DMS53 (cell line): ENCODE measurements at places on chromosomes 2 and 18.

DNA sequence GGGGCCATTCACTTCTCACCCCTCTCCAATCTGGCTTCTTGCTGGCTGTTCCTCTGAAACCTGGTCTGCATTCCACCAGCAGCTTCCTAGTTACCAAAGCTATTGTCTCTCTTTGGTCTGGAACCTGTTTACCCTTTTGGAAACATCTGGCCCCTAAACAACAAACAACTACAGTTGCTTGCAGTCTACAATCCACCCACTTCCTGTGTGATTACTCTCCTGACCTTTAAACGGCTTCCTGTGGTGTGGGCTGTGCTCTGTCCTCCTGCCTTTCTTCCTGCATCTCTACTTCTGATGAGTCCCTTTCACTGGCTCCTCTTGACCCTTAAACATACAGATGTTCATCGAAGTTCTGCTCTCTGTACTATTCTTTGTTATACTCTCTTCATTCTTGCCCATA is 303.8 kb downstream of the TDRD15 start:
- DNase-seq, result peak; percentile 24

DNA sequence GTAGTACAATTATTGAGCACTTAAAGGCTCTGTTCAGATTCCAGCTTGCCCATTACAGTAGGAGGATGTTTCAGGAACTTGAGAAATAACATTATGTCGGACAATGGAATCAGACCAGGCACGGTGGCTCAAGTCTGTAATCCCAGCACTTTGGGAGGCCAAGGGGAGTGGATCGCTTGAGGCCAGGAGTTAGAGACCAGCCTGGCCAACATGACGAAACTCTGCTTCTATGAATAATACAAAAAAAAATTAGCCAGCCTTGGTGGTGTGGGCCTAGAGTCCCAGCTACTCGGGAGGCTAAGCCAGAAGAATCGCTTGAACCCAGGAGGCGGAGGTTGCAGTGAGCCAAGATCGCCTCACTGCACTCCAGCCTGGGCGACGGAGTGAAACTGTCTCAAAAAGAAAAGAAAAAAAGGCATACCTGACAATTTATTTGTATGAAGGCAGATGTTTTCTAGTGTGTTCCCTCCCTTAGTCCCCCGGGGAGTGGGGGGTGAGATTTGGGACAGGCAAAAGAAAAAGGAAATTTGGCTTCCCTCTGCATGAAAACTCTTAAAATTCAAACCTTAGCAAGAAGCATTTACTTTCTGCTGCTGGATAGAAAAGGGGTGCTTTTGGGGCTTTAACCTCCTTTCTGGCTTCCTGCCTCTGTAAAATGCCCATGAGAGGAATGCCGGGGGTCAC is 13.7 kb upstream of the ZNF532 start:
- DNase-seq, result no peak

DNA sequence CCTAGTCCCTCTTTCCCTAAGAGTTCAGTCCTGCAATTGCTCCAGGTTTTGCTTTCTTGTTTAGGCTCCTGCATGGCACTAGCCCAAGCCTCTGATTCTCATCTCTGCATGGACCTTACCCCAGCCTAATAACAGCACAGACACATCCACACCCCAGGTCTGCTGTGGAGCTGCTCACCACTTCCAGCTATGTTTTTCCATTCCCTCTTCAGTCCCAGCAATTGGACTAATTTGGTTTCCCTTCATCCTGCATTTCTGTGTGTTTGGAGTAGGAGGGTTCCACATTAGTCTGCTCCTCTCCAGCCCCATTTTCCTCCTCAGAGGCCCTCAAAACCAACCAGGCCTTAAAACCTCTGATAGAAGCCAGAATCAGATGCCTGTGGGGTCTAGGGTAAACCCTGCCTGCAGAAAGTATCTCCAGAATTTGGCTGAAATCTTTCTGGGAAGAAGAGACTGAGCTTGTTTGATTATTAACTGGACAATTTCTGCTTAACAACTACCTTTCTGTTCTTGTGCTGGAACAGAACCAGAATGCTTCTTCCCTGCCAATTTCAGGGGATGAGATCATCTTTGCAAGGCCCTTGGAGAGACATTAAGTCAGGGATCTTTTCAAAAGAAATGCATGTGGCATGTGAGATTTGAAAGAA is 95.9 kb downstream of the GFPT1 start:
- DNase-seq, result no peak

DNA sequence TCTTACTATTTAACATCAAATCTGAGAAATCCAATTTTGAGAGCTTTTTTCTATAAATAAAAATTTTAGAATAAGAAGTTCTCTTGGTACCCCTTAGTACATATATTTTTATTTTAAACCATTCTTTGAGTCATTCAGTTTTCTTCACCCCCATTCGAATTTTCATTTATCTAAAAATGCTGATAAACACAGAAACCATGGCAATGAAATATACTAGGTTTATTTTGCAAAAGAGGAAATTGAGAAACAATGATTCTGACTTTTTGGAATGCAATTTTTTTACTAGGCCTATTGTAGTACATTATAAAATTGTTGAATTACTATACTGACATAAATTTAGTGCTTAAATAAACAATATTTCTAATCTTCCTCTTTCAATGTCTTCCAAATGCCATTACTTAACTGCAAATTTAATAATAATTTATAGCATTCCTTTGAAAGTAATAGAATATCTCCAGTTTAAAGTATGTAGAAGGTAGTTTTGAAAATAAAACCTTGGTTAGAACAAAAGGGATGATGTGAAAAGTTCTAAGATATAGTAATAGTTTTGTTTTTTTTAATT is 46.3 kb downstream of the TANK start:
- no peak for DNase-seq

- no peak for DNase-seq
Measured at GRCh38 chr2:50346629-50347357, 685.1 kb downstream of the NRXN1 start.

DNA sequence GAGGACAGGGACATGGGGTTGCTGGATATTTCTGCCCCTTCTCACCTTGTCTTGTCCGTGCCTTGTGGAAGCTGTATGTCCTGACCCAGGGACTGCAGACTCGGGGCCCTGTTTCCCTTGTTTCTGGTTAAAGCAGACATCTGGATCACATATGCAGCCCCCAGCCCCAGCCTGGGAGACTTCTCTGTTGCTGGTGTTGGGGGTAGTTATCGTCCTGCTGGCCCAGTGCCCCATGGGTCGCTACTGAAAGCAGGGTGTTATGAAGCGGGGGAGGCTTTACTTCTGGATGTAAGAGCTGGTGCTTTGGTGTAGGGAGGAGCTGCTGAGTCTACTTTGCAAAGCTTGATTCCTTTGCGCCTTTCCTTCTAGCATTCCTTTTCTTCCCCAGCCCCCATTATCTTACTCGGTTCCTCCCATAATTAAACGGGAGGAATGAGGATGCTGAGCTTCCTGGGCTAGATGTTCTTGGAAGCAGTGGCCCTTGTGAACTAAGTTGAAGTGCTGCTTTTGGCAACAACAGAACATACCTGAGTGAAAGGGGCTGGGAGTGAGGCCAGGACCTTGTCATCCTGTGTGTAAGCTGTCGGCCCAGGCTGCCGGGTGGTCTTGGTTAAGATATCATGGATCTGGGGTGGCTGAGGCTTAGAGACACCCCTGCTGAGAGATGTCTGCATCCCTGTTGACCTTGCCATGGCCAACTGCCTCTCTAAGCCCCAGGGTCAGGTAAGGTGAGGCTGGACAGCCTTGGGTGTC is 3.4 kb downstream of the TET3 start:
- DNase-seq, result no peak

DNA sequence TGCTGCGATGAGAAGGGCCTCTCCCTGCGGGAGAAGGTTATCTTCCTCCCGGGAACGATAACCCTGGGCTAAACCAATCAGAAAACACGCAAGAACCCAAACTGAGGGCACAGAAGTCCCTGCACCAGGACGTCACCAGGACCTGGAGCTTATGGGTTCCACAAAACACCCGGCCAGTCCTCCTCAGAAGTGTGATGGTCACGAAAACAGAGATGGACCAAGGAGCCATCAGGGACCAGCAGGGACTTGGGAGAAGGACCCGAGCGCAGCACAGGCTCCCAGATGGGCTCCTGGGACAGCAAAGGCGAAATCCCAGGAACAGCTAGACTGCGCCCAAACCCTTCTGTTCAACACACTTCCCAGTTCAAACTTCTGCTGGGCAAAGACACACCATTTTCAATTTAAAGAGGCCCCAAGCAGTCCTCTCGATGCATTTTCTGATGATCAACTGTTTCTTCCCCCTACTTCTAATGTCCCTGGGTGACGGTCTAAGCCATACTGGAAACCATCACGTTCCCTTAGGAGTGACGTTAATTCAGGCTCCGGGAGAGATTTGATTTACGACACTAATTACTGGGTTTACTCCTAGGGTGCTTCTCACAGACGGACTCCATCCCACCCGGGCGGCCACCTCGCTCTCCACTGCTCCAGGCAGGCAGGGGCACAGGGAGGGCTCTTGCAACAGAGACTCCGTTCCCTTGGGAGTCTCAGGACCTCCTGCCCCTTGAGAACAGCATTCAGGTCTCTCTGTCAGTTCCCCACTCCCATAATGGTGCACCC is 29.2 kb downstream of the ZNF516 start:
- DNase-seq, result no peak

GRCh38 chr18:25136416-25137196 is 215.4 kb downstream of the ZNF521 start:
- DNase-seq, result no peak

GRCh38 chr18:48948112-48949049 is 2.4 kb downstream of the SMAD7 start:
- DNase-seq, result peak; percentile 84

DNA sequence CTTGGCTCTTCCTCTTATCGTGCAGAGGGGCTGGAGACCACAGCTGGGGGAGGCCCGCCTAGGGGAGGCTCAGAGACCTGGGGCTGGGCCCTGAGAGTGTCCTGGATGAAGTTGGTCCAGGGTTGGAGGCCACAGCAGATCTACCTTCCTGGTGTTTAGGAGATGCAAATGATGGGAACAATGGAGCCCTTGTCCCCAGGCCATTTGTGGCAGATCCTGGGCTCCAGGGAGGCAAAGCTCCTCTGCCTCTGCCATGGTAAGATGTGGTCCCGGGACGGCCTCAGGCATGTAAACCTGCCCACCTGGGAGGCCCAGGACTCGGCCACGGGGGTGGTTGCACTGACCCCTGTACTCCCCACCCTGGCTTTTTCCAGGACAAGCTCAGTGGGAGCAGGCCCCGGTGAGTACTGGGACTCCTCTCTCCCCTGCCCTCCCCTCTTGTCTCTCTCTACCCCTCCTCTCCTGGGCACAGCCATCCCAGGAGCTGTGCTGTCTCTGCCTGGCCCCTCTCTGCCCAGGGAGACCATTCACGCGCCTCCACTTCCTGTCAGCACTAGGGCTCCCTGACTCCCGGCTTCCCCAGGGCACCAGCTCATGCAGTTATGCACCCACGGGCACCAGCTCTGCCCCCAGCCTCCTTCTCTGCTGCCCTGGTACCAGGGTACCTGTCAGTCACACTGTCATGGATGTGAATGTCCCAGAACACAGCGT is 10.9 kb downstream of the SH2D6 start:
- DNase-seq, result no peak

- DNase-seq, result peak; percentile 72
Measured at GRCh38 chr18:34697891-34698290, 12.2 kb upstream of the DTNA start.

DNA sequence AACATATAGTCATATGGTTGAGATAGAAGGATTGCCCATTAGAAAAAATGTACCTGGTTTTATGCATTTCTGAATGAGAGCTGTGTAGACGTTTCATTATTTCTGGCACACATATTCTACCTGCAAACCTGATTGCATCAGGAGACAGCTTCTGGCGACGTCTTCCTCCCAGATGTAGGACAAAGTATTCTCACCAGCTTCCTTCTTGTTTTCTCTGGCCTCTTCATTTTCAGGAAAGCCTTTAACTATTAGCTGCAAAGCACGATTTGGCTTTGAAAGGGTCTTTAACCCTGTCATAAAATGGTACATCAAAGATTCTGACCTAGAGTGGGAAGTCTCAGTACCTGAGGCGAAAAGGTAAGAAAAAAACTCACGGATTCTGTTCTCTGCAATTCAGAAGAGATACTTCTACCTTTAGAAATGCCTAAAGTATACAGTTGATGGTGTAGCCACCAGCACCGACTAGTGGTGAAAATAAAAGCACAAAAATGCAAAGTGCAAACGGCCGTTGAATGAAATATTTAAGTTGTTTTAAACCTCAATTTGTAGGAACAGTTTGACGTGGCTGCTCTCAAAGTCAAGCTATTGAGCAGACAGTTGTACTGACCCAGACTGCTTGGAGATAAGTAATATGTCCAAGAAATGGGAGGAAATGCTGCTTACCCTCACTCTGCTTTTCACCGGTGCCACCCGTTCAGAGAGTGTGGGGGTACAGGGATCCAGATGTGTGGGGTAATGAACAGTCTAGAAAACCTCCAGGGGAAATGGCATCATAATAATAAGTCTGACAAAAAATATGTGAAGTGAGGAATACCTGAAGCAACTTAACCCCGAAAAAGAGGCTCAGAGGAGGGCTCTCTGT is 20.2 kb downstream of the IL18RAP start:
- DNase-seq, result peak; percentile 74

GRCh38 chr2:39584283-39584965 is 81.3 kb upstream of the TMEM178A start:
- DNase-seq, result no peak

DNA sequence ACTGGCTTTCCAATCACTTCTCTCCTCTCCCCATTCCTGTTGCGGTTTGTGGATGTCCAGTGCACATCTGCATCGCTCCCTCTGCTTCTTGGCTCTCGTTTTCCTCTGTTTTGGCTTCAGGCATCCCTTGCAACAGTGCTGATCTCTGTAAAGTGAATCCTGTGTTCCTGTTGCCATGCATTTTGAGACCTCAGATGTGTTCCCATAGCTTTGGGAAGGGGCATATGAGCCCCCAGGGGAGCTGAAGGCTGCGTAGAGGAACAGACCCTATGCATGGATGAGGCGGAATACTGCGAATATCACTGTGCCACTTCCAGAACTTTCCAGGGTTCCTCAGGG is 168.4 kb upstream of the HAAO start:
- DNase-seq, result no peak

GRCh38 chr2:179454443-179455171 is 190.0 kb upstream of the SESTD1 start:
- DNase-seq, result no peak

GRCh38 chr2:10650761-10651160 is 39.0 kb downstream of the NOL10 start:
- no peak for DNase-seq

- DNase-seq, result peak; percentile 56
Measured at GRCh38 chr2:13114391-13114790, 397.7 kb downstream of the TRIB2 start.

DNA sequence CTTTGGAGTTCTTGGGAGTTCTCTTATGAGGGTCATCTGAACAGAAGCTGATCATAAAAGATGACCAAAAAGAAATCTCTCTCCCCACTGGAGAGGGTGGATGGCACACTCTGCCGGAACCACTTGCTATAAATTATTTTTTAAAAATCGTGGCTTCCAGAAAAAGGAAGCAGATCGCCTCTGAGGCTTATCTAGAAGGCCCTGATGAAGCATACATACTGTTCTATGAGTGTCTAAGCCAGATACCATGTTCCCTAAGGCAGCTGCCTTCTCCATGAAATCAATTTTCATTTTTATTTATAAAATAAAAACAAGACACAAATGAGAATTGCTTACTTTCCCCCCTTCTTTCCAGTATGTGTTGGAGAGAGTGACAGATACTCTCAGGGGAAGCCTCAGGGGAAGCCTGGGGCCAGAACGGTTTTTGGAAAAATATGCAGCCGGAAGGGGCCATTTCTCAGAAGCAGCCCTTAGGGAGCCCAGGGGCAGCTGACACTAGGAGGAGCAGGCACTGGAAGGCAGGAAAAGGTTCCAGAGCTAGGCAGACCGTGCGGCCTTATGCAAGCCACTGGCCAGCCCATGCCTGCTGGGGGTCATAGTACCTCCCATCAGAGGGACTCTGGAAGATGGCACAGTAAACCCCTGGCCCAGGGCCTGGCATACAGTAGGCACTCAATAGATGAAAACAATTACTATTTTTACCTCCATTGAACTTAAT is 130.6 kb downstream of the CABLES1 start:
- no peak for DNase-seq
